Brain pericyte (primary cell): ENCODE measurements at places on chromosomes 6 and 20.

GRCh38 chr6:157758516-157759023, 64.5 kb upstream of the SNX9 start:
- no peak for DNase-seq

DNA sequence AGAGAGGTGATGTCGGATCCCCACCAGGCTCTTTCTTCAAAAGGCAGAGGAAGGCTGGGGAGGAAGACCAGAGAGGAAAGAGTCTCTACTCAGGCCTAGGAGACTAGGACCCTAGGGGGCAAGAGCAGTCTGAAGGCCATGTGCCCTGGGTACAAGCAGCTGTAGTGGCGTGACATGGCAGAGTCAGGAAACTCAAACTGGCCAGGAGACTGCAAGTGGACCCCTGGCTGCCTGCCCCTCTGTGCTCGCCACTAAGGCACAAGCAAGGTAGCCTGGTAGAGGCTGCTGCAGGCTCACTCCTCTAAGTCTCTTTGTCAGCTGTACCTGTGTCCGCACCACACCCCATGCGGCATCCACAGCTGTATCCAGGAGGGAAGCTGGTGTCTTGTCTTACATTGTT, 19.9 kb downstream of the CST9L start:
- no peak for DNase-seq

DNA sequence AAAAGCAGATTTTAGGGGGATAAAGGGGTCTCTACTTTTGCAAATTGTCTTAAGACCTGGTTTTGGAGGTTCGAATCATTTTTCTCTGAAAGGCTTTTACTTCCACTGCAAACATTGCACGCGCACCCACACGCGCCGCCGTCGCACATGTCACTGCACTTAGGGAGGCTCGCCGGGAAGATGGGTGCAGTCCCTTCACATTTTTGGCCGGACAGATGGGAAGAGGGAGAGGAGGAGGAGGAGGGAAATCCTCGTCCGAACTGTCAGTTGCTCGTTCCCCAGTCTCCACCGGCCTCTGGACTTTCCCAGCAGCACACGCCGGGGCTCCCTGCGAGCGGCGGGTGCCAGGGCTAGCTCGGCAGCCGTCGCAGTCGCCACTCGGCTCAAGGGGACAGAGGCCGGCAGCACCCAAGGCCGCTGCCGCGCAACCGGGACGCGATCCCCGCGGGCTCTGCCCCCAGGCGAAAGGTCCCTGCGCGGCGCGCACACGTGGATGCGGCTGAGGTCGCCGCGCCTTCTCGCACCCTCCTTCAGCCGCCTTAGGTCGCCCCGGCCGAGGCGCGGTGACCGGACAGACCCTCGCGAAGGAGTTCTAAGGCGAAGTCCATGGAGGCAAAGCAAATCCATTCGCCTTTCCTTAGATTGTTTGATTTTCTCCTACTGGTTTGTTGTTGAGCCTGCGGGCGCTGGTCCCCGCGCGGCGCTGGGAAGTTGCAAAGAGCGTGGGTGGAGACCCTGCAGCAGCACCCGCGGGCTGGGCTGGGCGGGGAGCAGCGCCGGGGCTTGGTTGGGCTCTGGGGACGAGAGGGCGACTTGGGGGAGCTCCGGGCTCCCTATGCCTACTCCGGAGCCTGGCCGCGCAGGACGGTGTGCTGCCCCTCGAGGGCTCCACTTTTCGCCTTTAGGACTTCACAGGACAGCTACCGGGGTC, 1.2 kb downstream of the MYB start:
- no peak for DNase-seq

DNA sequence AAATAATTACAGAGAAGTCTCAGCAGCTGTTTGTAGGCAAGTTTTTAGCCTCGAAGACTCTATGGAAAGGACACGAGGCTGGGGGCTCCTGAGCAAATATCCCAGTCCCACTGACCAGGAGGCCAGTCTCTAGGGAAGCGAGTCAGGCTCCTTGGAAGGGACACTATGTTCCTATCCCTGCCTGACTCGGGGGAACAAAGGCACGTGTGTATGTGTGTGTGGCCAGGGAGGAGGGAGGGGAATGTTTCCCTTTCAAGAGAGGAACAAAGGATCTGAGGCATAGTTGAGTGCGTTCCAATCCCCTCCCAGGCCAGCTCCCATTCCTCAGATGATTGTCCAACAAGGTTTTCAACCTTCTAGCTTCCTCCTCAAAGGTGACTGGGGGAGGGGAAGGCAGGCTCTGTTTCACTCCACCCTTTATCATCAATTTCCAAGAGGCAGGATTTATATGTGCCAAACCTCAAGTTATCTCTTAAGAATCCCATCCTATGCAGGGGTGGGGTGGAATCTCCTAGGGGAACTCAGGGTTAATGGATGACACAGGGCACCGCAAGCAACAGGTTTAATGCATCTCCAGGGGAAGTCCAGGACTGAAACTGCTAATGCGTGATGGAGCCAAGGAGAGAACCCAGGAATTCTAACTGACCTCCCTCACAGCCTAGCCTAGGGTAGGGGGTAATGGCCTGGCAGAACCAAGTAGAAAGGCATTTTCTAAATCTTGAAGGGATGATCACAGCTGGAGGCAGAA, 9.9 kb downstream of the BCL2L1 start:
- no peak for DNase-seq

DNA sequence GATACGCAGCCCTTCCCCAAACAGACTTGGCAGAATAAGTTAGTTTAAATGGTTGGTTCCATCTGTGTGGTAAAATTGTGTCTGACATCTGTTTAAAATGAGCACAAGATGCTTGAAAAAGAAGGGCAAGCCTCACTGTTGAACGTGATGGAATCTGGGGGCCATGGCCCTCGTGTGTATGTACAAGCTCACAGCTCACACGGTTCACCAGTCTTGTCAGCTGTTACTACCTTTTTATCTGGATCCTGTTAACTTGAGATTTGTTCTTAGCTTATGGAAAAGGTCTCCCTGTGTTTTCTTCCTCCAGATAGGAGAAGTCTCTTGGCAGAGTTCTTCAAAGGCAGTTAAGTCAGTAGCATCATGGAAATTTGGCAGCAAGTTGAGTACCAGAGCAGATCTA, 270.6 kb downstream of the KHDC1L start:
- no peak for DNase-seq

- no peak for DNase-seq
These were observed 30.1 kb downstream of the RIMS4 start for GRCh38 chr20:44780226-44780625.

- DNase-seq = no peak
These were observed 37.5 kb upstream of the SRSF6 start for GRCh38 chr20:43420192-43420591.

- DNase-seq = no peak
These were observed 268.3 kb downstream of the PRL start for GRCh38 chr6:22028403-22029090.

DNA sequence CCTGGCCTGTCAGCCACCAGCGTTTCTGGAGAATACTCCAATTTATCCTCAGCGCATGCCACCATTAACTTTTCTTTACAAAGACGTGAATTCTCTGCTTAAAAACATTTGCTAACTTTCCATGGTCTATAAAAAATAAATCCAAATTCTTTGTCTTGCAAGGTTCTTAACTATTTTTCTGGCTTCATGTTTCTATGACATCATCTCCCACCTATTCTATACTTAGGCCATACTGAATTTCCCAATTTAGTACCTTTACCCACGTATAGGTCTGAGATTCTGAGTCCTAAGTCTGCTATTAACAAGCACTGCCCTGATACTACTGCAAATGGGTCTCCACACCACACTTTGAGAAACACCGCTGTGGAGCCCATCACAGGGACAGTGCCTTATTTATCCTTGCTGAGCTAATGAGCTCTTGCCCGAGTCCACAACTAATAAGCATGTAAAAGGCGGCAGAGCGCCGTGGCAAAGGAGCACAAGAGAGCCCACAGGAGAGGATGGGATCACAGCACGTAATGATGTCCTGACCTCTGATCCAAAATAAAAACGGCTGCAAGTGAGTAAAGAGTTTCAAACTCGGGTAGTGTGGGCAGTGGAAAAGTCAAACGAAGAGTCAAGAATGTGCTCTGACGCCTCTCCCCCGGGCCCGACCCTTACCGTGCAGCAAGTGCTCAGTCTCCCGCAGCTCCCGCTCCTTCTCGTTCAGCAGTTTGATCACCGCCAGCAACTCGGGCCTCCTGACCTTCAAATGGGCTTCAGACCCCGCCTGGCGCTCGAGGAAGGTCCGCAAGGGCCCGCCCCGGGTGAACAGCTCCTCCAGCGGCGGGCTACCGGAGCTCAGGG, 519 bp downstream of the MTRF1L start:
- DNase-seq = no peak

- DNase-seq = no peak
These were observed 15.1 kb downstream of the PDE7B start for GRCh38 chr6:135866445-135867123.

GRCh38 chr20:43564993-43565757, 6.3 kb downstream of the SGK2 start:
- DNase-seq = no peak

DNA sequence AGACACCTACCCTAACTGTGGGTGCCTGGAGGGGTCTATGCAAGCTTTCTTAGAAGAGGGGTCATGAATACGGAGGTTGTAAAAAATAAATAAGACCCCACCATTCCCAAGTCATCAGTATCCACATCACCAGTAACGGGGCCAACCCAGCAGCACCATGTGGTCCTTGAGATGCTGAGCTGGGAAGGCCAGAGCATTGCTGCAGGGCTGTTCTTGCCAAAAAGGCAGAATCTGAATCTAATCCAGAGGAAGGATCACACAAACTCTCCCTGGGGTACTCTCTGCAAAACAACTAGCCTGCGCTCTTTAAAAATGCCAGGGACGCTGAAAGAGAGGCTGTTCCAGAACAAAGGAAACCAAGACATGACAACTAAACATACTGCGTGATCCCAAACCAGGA, 43.2 kb downstream of the SSR1 start:
- no peak for DNase-seq

- DNase-seq = no peak
These were observed 3.1 kb upstream of the CABLES2 start for GRCh38 chr20:62409931-62410745.

GRCh38 chr6:52081237-52081636, 6.2 kb downstream of the PKHD1 start:
- no peak for DNase-seq

DNA sequence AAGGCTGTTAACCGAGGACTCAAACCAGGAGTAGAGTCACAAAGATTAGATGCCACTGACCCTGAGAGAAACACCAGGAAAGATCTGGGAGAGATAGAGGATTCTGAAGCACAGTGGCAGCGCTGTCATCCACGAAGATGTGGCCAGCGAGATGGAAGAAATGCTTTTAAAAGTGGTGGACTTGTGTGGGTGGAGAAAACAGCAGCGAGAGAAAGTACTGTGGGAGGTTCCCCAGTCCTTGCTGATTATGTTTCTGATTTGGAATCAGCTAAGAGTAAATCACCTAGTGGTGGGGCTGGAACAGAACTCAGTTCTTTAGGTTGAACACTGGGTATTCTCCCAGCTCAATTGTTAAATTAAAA, 435 bp upstream of the ZNF322 start:
- DNase-seq = no peak

DNA sequence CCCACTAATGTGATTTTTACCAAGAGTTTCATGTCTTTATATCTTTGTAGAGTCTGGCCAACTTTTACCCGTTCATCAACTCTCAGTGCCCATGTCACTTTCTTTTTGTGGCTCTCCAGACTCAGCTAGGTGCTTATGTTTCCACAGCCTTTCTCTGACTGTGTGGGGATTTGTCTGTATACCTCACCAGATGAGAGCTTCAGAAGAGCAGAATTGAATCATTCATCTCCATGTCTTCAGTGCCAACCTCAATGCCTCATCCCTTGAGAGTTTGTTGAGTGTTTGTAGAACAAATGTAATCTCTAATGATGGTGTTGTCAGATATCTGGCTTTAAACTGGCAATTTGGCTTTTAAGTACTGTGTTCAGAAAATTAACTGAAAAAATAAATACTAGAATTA, 16.8 kb upstream of the CCN2 start:
- no peak for DNase-seq

DNA sequence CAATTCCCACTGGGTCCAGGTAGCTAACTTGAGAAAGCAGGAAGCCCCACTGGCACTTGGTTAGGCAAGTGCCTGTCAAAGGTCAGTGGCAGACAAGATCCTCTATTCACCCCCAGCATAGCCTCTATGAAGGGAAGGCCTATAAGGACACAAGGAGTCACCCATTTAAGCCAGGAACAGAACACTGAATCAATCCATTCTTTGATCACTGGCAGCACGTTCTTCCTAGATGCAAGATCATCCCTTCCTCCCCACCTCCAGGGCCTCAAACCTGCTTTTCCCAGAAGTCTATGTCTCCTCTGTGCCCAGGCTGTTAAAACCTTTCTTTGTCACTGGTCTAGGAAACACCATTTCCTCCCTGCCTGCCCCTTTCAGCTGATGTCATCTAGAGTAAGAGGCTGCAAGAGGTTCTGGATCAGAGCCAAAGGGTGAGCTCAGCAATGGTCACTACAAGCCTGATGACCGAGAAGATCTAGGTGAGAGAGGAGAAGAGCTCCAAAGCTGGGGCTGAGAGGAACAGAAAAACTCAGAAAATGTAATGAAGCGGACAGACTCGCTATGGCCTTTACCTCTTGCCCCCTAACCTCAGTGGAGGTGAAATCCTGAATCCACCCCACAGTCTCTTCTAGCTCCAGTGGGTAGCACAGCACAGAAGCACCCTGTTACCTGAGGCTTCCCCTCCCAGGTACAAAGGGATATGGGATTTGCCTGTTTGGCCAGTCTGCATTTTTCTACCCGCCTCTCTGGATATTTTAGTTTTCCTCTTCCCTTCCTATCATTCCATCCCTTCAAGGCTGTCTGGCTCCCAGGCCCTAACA, 1.8 kb downstream of the GTPBP2 start:
- DNase-seq = no peak

DNA sequence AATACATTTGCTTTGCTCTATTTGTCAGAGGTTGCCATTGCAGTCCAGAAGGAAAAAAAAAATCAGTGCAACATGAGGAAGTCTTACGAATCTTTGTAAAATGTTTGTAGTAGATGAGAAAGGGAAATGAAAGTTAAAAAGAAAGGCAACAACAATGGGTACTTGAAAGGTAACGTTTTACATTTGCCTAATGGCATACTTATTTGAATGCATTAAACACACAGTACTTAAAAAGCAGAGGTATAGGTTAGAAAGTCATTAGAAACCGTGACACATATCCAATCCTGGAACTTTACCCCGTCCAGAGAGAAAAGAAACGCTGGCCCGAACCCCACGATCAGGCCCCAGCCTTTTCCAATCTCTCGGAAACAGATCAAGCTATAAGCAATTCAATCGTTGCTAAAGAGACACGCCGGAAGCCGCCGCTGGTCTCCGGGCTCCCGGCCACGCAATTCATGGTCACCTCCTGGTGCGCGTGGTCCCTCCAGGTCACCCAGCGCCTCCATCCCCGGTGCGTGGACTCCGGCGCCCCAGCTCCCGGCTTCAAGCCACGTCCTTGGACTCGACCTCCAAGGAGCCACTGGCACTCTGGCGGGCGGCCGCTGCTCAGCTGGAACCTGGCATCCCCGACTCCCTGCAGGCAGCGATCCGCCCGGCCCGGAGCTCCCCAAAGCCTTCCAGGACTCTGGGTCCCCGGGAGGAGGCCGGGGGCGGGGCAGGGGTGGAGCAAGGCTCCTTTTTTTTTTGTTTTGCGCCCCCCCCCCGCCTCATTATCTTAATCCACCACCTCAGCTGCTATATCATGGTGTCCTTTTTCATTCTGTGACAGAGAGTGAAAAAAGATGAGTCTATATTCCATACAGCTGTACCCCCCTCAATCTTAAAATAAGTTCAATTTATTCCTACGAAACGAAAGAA, at the start of gene SLC18B1:
TSS of gene SLC18B1 (minus strand) at position 687 of the 918 bp plus-strand sequence. CDS start at position 506, 181 bp downstream.
- DNase-seq = no peak
